Liver (tissue), 10 donors: ENCODE measurements at places on chromosomes 12 and 14. TPM values are rescaled to one million over a fixed set of nuclear protein-coding genes. Genes with fewer than 3 reads are reported as not detected.

The MIPOL1 gene
- 0.51 TPM for polyA plus RNA-seq

DNA sequence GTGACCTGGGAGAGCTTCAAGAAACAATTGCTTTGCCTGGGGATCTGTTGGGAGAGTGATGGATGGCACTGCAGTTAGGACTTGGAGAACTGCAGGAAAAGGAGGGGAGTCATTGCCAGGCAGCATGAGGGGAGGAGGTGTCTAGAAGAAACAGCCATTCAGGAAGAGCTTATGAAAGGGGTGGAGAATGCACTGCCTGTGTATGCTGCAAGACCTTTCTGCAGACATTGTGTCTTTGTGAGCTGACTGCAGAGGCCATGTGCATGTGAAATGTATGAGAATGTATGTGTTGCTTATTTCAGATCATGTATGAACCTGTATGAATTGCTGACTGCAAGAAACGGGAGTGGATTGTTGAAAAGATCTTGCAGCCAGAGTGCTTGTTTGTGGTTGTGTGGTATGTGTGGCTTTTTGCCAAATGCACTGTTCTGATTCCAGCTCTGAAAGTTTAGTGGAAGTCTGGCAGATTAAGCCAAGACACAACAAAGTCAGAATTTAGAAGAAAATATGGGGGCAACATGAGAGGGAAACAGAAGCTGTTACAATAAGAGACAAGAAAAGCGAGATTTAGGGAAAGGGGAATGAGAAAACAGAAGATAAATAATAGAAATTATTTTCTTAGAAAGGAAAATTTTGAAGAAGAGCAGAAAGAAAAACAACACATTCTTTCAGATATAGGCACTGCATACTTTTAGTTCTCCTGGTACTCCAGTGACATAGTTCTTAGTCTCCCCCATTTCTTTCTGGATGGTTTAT is 9.8 kb upstream of the RIMKLB start:
- no peak for DNase-seq

- no peak for DNase-seq
Measured at GRCh38 chr12:47547077-47547476, 158.8 kb downstream of the RPAP3 start.

- DNase-seq: peak; percentile 40
Measured at GRCh38 chr12:118714051-118714460, 267.3 kb upstream of the SRRM4 start.

The IL26 gene
- polyA plus RNA-seq: not detected

GRCh38 chr14:105045710-105046326 is 19.4 kb downstream of the GPR132 start:
- DNase-seq: peak; percentile 96

- DNase-seq: no peak
Measured at GRCh38 chr14:100065111-100065871, at the start of gene EVL. EVL (plus strand) TSS chr14:100065422; CDS start chr14:100065501, 79 bp downstream.

The LALBA gene
- polyA plus RNA-seq: not detected

GRCh38 chr12:130405332-130405731 is 67.6 kb downstream of the PIWIL1 start:
- DNase-seq: no peak

DNA sequence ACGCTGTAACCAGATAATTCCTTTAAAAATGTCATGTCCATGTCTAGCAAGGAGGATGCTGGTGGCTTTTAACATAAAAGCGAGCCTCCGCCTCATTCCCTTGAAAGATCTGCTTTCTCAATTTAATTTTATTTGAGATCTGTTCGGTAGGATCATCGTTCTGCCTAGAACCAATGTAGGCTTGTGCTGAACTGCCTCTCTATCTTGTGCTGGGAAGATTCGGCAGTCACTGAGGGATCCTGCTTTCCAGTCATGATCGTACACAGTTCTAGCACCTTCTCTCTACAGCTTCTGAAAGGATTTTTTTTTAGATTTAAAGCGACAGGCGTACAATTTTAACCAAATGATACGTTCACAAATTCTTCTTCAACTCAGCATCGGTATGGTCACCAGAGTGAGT is 54.3 kb downstream of the PEBP1 start:
- no peak for DNase-seq

DNA sequence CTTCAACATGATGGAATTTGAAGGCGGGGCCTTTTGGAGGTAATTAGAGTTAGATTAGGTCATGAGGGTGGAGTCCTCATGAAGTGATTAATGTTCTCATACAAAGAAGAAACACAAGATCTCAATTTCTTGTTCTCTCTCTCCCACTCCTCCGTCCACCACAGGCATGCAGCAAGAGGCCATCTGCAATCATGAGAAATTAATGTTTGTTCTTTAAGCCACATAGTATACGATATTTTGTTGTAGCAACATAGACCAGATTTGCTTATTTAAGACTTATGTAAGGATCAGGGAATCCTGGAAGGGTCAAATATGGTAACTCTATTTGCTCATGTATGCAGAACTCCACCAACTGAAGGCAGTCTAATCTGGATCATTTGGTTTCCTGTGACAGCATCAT is 429.0 kb downstream of the LRIG3 start:
- no peak for DNase-seq

The P2RX7 gene
- polyA plus RNA-seq: 2.0 TPM

The ANO4 gene
- 0.08 TPM for polyA plus RNA-seq

The APAF1 gene
- 1.9 TPM for polyA plus RNA-seq

The SLC25A47 gene
- polyA plus RNA-seq: 128 TPM

The SIRT4 gene
- 1.6 TPM for polyA plus RNA-seq

GRCh38 chr12:128820723-128821432 is 2.9 kb downstream of the SLC15A4 start:
- no peak for DNase-seq

The FBXW8 gene
- polyA plus RNA-seq: 3.4 TPM

DNA sequence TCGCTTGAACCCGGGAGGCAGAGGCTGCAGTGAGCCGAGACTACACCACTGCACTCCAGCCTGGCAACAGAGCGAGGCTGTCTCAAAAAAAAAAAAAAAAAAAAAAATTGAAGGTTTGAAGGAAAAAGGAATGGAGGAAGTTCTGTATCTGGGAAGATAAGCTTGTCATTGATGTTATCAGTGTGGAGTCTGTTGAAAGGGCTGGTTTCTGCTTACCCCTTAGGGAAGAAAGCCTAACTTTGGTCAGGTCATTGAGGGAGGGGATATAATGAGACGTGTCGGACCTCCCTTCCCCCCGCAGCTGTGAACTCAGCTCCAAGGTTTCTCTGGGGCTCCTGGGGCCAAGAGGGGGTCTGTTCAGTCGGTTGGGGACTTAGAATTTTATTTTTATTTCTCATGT is 16.4 kb downstream of the DAO start:
- DNase-seq: no peak

- no peak for DNase-seq
Measured at GRCh38 chr12:26473291-26473690, 277.9 kb downstream of the SSPN start.
